ENCODE measurements at places on chromosomes 16 and 17.

- no peak for DNase-seq
These were observed 58.9 kb downstream of the WWP2 start for GRCh38 chr16:69820926-69821541.

DNA sequence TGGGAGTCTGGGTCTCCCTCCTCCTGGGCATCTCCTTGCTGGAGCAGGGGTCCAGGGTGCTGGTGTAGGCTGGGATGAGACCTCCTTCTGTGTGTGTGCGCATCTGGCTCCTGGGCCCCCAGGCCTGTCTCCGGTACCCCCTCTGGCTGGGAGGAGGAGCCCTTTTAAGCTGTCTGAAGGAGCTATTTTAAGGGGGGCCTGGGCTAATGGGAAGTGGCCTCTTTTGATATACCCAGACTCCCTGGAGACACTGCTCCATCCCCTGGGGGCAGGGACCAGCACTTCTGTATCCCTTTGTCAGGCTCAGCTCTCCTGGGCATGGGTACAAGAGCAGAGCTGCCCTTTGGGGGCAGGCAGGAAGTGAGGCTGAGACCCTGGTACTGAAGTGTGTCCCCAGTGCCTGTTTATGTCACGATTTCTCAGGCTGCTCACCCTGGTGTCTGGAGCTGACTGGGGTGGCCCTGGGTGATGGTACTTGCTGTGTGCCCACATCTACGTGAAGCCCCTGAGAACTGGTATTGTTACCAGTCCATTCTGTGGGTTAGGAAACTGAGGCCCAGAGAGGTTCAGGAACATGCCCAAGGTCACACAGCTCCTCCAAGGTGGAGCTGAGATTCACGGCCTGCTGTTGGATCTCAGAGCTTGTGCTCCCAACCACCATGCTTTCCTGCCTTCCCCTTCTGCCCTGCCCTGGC lies 6.5 kb downstream of the ADCY7 start:
- no peak for DNase-seq

- DNase-seq = no peak
These were observed 2.9 kb upstream of the EPX start for GRCh38 chr17:58189436-58190146.

- DNase-seq = peak; percentile 31
These were observed 861 bp downstream of the RAB11FIP3 start for GRCh38 chr16:426115-426905.

DNA sequence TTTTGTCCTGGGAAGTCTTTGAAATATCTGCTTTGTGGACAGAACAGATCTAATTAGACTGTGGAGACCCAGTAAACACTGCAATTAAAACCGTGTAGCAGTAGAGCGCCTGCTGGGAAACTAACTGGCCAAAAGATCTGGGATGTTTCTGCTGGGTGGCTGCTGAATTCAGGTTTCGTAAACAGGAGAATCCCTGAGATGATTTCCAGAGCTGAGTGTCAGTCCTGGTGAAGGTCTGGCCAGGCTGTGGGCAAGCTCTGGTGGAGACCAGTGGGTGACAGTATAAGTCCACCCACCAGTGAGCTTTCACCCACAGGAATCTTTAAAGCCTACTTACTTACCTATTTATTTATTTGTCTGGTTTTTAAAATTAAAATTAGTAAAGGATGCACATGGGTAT lies 257.2 kb downstream of the IRF8 start:
- no peak for DNase-seq

DNA sequence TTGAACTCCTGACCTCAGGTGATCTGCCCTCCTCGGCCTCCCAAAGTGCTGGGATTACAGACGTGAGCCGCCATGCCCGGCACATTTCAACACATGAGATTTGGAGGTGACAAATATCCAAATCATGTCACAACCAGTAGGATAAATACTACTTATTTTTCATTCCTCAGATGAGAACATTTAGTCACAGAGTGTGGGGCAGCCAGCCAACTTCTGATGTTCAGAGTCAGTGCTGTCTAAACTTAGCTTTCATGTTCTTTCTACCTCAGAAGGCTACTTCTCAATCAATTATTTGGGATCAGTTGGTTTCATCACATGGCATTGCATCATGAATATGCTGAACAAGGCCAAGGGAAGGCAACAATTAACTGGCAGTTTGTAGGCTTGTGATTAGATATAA lies 134.5 kb downstream of the CDH13 start:
- no peak for DNase-seq

- DNase-seq = no peak
These were observed 15.2 kb upstream of the RPL13 start for GRCh38 chr16:89545044-89545830.

GRCh38 chr16:28879841-28880588 lies 1.7 kb downstream of the ATP2A1 start:
- peak; percentile 93 for DNase-seq

GRCh38 chr16:21070564-21070963 lies 80.1 kb downstream of the DNAH3 start:
- no peak for DNase-seq

GRCh38 chr17:20965492-20965891 lies 77.3 kb downstream of the USP22 start:
- no peak for DNase-seq

DNA sequence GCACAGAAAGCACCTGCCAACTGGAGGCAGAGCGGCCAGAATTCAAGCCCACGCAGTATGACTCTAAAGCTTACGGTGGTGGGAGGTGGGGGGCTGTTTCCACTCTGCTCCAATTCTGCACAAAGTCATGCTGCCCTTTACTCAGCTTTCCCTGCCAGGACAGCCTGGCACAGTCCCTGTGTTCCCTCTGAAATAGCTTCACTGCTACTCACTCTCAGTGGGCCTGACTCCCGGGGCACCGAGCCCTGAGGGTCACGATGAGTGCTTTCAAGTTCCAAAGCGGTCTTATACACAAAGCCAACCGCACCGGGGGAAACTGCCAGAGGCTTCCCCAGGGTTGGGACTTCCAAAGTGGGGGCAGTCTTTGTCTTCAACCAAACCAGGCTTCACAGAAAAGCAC lies 306.1 kb upstream of the XYLT1 start:
- DNase-seq = no peak

DNA sequence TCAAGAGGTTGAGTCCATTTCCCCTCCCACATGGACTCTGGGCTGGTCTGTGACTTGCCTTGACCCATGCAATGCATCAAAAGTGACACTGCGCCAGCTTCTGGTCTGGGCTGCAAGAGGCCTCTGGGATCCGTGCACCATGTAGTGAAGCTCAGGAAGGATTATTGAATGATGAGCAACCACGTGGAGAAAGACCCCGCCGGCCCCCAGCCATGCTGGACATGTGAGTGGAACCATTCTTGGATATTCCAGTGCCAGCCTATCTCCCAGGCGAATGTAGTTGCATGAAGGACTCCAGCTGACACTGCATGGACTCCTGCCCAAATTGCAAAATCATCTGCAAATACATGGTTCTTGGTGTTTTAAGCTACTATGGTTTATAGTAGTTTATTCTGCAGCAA lies 7.6 kb upstream of the ALOX15B start:
- DNase-seq = no peak

DNA sequence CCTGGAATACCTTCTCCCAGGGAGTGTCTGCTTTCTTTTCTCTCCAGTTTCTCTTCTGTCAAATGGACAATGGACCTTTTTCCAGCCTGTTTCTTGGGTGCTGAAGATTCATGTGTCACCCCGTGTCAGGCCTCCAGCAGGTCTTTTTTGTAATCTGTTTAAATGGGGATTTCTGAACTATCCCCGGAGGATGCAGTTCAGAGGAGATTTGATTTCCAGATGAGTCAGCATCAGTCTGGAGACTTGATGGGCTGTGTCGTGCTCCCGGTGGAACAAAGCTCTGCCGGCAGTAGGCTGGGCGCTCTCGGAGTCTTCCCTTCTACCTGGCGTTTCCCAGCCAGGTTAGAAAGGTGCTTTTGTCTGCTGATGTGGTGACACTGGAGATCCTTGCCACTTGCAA lies 440.6 kb downstream of the HS3ST3B1 start:
- no peak for DNase-seq

DNA sequence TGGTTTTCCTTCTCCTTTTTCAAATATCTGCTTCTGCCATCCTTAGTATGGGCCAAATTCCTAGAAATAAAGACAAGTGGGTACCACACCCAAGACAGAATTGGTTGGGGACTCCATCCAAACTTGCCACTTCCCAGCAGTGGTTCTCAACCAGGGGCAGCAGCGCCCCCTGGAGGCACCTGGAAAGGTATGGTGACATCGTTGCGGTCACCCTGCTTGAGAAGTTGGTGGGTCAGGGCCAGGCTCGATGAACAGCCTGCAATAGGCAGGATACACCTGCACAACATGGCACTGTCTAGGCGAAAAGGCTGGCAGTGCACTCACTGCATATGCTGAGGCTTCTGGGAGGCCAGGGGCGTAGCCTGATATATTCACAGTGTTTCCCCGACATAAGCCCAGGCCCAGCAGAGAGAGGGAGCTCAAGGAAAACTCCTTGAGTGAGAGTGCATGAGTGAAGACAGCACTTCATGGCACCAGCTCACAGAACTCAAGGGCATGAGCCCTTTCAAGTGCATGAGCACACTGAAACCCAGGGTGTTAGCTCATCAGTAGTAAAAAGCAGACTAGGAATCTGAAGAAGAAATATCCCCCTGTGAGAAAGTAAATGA lies 57.7 kb downstream of the CMC2 start:
- peak; percentile 61 for DNase-seq

- no peak for DNase-seq
These were observed 2.8 kb downstream of the NLK start for GRCh38 chr17:28045304-28045703.

GRCh38 chr16:2814551-2815298 lies 2.3 kb upstream of the PRSS21 start:
- no peak for DNase-seq

- DNase-seq = peak; percentile 38
These were observed 1.7 kb downstream of the IL4R start for GRCh38 chr16:27315333-27316037.

DNA sequence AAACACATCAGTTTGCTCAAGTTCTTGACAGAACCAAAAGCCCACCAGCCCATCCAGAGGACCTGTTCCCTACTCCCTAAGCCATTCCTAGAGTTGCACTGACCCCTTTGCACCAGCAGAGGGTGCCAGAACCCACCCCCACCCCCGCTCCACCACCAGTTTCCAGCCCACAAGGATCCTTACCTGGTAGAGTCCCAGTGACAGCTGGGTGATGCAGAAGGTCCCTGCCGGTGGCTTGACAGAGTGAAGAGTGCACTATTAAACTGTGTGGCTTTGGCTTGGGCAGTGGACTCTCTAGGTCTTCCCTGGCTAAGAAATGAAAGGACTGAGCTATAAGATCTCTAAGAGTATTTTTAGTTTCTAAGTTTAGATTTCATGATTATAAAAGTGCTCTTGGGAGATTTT lies 73.3 kb upstream of the MTMR4 start:
- DNase-seq = peak; percentile 72

- DNase-seq = peak; percentile 57
These were observed 8.3 kb upstream of the SNF8 start for GRCh38 chr17:48952904-48953303.

GRCh38 chr17:50183421-50183994 lies 17.7 kb downstream of the SGCA start:
- DNase-seq = no peak

GRCh38 chr17:37392024-37392590 lies 14.5 kb downstream of the ACACA start:
- DNase-seq = peak; percentile 60

DNA sequence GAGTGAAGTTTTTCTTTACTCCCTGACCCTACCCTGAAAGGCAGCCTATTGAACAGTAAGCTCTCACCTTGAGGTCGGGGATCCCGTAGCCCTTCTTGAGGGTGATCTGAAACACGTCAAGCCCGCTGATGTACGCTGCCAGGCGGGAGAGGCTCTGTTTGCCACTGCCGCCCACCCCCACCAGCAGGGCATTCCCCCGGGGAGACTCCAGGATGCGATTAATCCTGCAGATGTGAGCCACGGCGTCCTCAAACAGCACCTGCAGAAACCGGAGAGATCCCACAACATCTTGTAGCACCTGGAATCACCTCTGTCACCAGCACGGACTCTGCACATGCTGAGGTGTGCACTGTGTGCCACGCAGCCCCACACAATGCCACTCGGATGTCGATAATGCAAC lies 96.8 kb downstream of the PGS1 start:
- DNase-seq = no peak

GRCh38 chr16:89569506-89570341 lies 5.8 kb upstream of the CPNE7 start:
- no peak for DNase-seq

DNA sequence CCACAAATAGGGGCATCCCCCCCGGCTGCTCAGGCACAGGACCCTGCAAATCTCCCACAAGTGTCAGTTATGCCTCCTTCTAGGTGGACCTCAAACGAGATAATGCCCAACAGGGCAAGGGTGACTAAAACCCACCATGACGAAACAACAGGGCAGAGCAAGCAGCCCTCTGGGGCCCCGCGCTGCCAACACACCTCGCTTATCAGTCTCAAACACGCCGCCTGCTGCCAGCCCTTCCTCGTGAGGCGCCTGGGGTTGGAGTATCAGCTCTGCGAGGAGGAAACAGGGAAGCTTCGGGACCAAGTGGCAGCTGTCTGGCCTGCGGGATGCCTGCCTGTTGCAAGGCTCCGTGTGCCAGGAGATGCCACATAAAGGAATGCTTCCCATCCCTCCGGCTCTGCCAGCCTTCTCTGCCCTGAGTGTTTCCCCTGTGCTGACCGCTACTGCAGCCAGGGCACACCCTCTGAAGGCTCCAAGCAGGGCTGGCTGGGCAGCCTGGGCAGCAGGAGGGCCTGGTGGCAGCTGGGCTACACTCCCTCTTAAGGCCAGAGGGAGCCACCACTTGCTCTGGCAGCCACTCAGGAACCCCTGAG lies 2.5 kb downstream of the SMIM5 start:
- no peak for DNase-seq

DNA sequence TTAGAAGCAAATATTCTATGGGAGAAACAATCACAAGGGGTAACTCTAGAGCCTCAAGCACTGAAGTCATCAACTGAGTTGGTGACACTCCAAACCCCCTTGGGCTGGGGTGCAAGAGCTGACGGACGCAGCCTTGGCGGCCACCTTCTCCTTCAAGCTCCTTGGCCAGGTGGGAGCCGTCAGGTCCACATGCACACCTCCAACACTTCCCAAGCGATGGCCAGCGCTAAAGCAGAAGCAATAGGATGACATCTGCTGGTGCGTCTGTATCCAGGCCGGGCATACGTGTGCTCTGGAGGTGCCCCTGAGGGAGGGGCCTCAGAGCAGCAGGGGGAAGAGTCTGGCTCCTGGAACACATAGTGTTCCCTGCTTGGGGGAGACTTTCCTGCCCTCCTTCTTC lies 12.2 kb upstream of the FOXJ1 start:
- DNase-seq = no peak

GRCh38 chr16:87701505-87701921 lies 64.3 kb downstream of the KLHDC4 start:
- DNase-seq = no peak

GRCh38 chr17:3885970-3886369 lies 6.9 kb downstream of the CAMKK1 start:
- DNase-seq = no peak

All from GM12865 (cell line).